ENCODE measurements at places on chromosomes 2 and 18. TPM values are rescaled to one million over a fixed set of nuclear protein-coding genes. Genes with fewer than 3 reads are reported as not detected.

Gene HYCC2
- 32.9 TPM for total RNA-seq

GRCh38 chr18:55249550-55249949, 290.3 kb upstream of the CCDC68 start:
- no peak for DNase-seq

- DNase-seq: no peak
Measured at GRCh38 chr2:176449852-176450251, 180.6 kb downstream of the MTX2 start.

DNA sequence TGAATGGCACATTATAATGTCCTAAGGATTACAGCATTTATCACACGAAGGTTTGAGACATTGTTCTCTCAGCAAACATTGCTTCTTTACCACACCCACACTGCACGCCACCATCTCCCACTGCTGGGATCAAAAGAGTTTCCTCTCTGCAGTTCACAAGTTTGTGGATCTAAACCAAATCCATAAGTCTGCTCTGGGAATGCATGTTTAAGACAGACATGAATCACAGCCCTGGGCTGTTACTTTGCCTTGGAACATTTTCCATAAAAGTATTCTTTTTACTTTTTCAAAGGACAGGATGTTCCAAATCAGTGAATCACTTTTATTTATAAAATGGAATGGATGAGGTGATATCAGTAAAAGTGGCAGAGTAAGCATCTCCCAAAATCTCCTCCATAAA, 36.1 kb downstream of the STPG4 start:
- DNase-seq: no peak

GRCh38 chr2:62467475-62468321, 38.3 kb downstream of the TMEM17 start:
- no peak for DNase-seq

Gene CNTNAP5
- not detected for total RNA-seq

DNA sequence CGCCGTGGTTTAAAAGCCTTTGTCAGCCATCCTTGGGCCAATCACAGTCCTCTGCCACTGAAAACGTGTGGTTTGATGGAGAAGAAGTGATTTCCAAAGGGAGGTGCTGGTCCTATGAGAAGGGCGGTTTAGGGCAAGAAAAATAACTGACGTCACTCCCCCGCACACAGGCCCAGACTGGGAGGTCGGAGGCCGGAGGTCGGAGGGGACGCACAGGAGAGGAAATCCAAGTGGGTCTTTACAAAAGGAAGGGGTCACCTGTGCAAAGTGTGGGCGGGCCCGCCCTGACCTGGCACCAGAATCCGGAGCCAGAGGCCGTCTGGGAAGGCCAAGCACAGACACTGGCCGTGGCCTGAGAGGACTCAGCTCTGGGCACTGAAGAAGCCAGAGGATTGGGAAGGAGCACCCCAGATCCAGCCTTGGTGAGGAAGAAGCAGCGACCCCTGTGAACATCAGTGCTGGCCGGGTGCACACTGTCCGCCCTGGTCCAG, 18.0 kb upstream of the KCNG2 start:
- DNase-seq: peak; percentile 38

Gene ZDBF2
- 11.3 TPM for total RNA-seq

GRCh38 chr2:212073360-212073759, 465.2 kb downstream of the ERBB4 start:
- no peak for DNase-seq

Data from upper lobe of right lung (tissue), 1 donor.